ENCODE measurements at places on chromosomes 1 and 21. TPM values are rescaled to one million over a fixed set of nuclear protein-coding genes. Genes with fewer than 3 reads are reported as not detected.
A peak's percentile ranks its signal among the peaks of the same experiment; 100 is the strongest.

Gene TYW3
- total RNA-seq, result 22.8 TPM

Gene MPZ
- 2.0 TPM for total RNA-seq

Gene GRIK3
- not detected for total RNA-seq

Gene ETV3L
- total RNA-seq, result not detected

Gene DEPDC1
- 30.4 TPM for total RNA-seq

Gene ILDR2
- not detected for total RNA-seq

Gene KCNC4
- 12.3 TPM for total RNA-seq

Gene PDIK1L
- 5.6 TPM for total RNA-seq

Gene SYT11
- total RNA-seq, result 36.5 TPM

DNA sequence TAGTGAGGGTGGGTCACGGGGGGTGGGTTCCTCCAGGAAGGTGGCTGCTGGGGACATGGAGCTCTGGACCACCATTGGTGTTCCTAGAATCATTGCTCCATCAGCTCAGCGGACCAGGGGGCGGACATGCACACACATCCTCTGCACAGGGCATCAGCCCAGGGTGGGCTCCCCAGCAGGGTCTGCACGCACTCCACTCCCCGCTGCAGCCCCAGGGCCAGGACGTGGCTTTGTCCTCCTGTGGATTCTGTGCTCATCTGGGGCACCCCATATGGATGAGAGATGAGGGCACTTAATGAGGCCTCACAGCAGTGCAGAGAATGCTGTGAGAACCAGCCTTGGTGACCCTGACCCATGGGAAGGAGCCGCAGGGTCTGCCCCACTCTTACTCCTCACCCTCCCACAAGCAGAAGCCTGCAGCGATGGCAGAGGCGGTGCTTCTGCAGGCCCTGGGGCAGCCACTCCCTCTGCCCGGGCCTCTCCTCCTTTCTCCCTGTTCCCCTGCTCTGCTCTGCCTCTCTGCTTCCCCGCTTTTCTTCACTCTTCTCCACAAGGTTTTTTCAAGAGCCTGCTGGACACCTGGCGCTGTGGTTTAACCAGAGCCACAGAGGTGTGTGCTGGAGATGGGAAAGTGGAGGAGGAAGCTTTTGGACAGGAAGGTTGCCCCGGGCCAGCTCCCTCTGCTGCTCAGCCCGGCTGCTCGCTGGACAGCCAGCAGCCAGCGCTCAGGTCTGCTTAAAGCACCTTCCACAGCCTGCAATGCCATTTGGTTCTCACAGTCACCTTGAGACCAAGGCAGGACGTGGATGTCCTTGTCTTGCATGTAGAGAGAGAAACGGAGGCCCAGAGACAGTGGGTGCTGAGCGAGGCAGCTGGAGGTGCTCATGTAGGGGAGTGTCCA lies 26.3 kb upstream of the PCBP3 start:
- no peak overlapping the region for H3K27ac ChIP-seq
- peaks cover 3% of the 10 kb centered on the region for H3K27me3 ChIP-seq
- no peak for DNase-seq
- H3K36me3 ChIP-seq, result no peaks in the 10 kb centered on the region
- no peak overlapping the region for H3K4me3 ChIP-seq
- no peaks in the 10 kb centered on the region for H3K4me1 ChIP-seq

GRCh38 chr1:174800876-174801275 lies 198.9 kb upstream of the CACYBP start:
- no peak for DNase-seq
- H3K4me3 ChIP-seq, result no peak overlapping the region

DNA sequence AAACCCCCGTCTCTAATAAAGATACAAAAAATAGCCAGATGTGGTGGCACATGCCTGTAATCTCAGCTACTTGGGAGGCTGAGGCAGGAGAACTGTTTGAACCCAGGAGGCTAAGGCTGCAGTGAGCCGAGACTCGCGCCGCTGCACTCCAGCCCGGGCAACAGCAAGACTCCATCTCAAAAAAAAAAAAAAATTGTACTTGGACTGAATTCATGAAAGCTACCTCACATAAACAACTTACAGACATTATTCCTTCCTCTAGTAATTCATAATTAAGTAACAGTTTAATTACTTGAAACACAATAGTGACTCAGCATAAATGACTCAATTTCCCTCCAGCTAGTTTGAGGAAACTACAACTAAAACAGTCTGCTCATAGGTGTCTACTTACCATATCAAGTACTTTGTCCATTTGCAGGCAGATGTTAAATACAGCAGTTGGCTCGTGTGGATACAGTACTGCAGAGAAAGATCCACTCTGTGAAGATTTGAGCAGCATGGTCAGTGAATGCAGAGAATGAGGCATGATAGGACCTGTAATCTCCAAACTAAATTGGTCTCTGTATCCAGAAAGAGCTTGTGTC lies 9.4 kb downstream of the DONSON start:
- peak overlapping the region; percentile 43 for H3K27ac ChIP-seq
- H3K4me1 ChIP-seq, result peaks cover 10% of the 10 kb centered on the region

- no peak for DNase-seq
- H3K27ac ChIP-seq, result no peak overlapping the region
- no peak overlapping the region for H3K4me3 ChIP-seq
Measured at GRCh38 chr1:145942871-145943270, 14.9 kb downstream of the LIX1L start.

- peaks cover 17% of the 10 kb centered on the region for H3K4me1 ChIP-seq
- no peaks in the 10 kb centered on the region for H3K36me3 ChIP-seq
- H3K4me3 ChIP-seq, result no peak overlapping the region
- no peaks in the 10 kb centered on the region for H3K27me3 ChIP-seq
- no peak for DNase-seq
Measured at GRCh38 chr1:198564716-198565115, 24.2 kb upstream of the ATP6V1G3 start.

- H3K4me3 ChIP-seq, result no peak overlapping the region
- no peaks in the 10 kb centered on the region for H3K4me1 ChIP-seq
- H3K36me3 ChIP-seq, result no peaks in the 10 kb centered on the region
- H3K27me3 ChIP-seq, result no peaks in the 10 kb centered on the region
- DNase-seq, result peak; percentile 20
Measured at GRCh38 chr1:107897438-107898345, 67.3 kb downstream of the VAV3 start.

- peaks cover 2% of the 10 kb centered on the region for H3K27me3 ChIP-seq
- H3K36me3 ChIP-seq, result no peaks in the 10 kb centered on the region
- peak overlapping the region; percentile 65 for H3K4me3 ChIP-seq
- no peak for DNase-seq
- H3K27ac ChIP-seq, result peak overlapping the region; percentile 53
Measured at GRCh38 chr21:42219606-42220137, 732 bp downstream of the ABCG1 start.

DNA sequence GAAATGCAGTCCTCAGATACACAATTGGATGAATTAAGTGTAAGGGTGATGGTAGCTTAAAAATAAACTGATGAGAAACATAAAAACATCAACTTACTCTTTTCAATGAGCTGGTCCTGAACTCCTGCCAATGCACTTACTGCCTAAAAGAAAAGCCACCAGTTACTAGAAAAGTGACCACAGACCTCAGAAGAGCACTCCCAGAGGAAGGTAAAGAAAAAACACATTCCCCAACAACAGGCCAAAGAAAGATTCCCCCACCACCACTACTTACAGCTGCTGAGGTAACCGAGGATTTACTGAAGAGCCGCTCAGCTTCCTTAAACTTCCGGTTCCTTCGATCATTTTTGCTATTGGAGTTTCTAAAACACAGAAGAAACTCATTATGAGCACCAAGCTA lies 5.4 kb downstream of the MEAF6 start:
- H3K4me3 ChIP-seq, result no peak overlapping the region
- no peaks in the 10 kb centered on the region for H3K27me3 ChIP-seq
- no peak overlapping the region for H3K27ac ChIP-seq
- H3K4me1 ChIP-seq, result peaks cover 9% of the 10 kb centered on the region
- no peak for DNase-seq
